ELR (cell line): ENCODE measurements at places on chromosomes 2 and 18.
A peak's percentile ranks its signal among the peaks of the same experiment; 100 is the strongest.

GRCh38 chr2:86592547-86593230 is 29.4 kb upstream of the CHMP3 start:
- peak; percentile 14 for DNase-seq

GRCh38 chr2:160550048-160550447 is 56.4 kb upstream of the RBMS1 start:
- no peak for DNase-seq

GRCh38 chr2:27875089-27875881 is 14.9 kb downstream of the RBKS start:
- DNase-seq, result no peak

DNA sequence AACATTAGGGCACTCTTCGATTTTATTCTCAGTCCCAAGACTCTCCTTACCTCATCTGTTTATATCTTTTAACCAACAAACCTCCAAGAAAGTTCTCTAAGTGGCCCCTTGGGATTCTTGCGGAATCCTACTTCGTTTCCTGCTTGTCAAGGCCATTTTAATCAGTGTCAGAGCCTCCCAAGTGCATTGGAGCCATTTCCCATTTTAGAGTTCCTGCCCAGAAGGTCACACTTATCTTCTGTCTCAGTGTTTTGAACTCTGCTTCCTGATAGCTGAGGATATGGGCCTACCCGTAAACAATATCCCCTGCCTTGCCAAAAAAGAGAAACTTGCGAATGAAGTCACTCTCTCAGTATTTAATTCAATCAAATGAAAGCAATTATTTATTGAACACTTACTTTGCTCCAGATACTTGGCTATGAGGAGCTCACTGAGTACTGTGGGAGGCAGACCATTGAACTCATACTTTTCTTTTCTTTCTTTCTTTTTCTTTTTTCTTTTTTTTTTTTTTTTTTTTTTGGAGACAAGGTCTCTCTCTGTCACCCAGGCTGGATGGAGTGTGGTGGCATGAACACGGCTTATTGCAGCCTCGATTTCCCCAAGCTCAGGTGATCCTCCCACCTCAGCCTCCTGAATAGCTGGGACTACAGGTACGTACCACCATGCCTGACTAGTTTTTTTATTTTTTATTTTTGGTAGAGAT is 5.7 kb upstream of the NOSTRIN start:
- DNase-seq, result no peak

DNA sequence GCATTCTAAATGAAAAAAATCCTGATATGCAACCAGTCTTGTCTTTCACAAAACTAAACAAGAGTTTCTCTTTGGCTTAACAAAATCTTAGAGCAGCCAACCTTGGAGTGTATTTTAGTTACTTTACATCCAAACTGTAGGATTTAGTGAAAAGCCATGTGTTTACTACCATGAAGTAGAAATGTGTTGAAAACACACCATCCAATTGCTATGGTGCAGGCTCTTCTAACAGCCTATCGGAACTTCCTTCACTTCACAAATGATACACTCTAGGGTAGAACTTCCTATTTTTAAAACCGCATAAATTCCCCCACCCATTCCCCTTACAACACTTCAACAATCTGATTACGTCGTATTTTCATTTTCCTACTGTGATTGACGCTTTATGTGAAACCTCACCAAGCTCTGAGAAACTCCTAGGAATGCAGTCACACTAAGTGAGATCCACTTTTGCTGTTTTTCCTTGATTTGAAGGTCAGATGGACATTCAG is 74.4 kb upstream of the MAP4K4 start:
- no peak for DNase-seq

GRCh38 chr2:201466050-201466675 is 14.6 kb downstream of the STRADB start:
- DNase-seq, result peak; percentile 83
